IPS DF 6.9 (cell line): ENCODE measurements at places on chromosomes 1 and 21.

DNA sequence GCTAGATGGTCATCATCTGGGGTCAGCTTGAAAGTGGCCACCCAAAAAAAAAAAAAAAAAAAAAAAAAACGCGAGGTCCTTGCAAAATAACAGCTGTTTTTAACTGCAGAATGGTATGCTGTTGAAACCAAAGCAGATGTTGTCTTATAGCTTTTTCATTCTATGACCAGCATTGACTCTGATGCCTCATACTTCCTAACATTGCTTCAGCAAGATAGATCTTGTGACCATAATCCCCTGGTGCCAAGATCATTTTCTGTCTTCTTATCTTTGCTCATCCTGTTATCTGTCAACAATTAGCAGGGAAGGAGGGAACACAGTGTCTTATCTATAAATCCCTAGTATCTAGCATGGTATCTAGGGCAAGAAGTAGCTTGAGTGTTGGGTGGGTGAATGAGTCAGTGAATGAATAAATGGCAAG is 181.5 kb downstream of the PLPP3 start:
- H3K27me3 ChIP-seq = no peaks in the 10 kb centered on the region
- no peaks in the 10 kb centered on the region for H3K4me1 ChIP-seq
- no peaks in the 10 kb centered on the region for H3K36me3 ChIP-seq
- DNase-seq = no peak
- H3K27ac ChIP-seq = no peak overlapping the region

DNA sequence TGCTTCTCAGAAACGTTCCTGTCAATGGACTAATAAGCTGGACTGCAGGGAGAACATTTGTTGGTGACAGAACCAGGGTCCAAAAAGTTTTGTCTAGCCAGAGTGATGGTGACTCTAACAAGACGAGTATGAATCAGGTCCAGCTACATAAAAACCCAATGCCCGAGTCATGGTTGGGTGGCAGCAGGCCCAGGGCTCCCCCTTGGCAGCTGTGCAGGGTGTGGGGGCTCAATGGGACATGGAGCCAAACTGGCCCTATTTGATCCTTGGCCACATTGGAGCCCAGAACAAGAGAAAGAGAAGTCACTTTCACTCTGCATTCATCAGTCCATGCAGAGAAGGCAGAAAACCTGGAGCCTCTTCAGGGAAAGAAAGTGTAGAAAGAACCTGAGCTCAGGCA is 37.9 kb upstream of the TENT5C start:
- H3K27ac ChIP-seq = no peak overlapping the region
- no peak overlapping the region for H3K4me3 ChIP-seq
- H3K4me1 ChIP-seq = no peaks in the 10 kb centered on the region
- H3K27me3 ChIP-seq = no peaks in the 10 kb centered on the region

GRCh38 chr1:119595606-119596005 is 52.5 kb downstream of the ZNF697 start:
- no peak overlapping the region for H3K27ac ChIP-seq
- no peak for DNase-seq
- H3K36me3 ChIP-seq = no peaks in the 10 kb centered on the region
- H3K27me3 ChIP-seq = no peaks in the 10 kb centered on the region
- H3K4me1 ChIP-seq = no peaks in the 10 kb centered on the region

- H3K4me1 ChIP-seq = no peaks in the 10 kb centered on the region
- H3K4me3 ChIP-seq = no peak overlapping the region
Observed at GRCh38 chr1:216212826-216213225, 210.4 kb downstream of the USH2A start.

GRCh38 chr1:1517973-1518620 is 6.1 kb downstream of the ATAD3A start:
- no peak overlapping the region for H3K27ac ChIP-seq
- no peaks in the 10 kb centered on the region for H3K27me3 ChIP-seq
- no peak overlapping the region for H3K4me3 ChIP-seq

DNA sequence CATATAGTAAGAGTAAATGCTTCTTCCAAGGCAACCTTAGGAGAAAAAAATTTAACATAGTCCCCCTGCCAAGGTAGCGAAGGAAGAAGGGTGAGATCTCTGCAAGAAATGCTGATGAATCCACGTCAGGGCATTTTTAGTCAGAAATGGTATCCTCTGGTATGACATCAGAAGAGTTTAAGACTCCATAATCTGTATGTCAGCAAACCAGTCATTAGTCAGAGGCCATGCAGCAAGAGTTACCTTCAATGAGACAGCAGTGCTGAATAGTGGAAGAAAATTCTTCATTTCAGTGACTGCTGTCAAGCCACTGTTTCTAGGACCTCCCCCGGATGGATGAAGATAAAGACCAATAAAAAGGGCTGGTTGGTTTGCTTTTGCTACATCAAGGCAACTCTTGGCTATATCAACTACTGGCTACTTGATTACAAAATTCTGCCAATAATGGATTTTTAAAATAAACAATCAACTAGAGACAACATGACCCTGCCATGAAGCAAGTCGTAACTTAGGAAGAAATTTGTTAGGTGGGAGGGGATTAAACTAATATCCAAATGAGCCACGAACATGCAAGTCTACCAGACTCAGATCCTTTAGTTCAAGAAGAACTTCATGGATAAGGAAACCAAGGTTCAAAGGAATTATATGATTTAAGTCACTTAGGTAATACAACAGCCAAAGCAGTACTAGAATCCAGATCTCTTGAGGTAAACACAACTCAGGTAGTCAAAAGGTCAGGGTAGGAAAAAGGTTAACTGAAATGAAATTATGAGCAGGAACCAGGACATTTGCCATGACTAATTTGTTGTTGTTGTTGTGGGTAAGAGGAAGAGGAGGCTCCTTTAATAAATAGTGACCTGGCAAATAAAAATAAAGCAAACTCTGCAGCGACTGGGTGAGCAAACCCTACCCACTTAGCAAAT is 25.6 kb upstream of the GUCA2A start:
- no peak for DNase-seq
- peaks cover 4% of the 10 kb centered on the region; the same call in 1 of the 2 replicates for H3K36me3 ChIP-seq
- no peaks in the 10 kb centered on the region for H3K27me3 ChIP-seq
- H3K4me1 ChIP-seq = no peaks in the 10 kb centered on the region
- H3K4me3 ChIP-seq = no peak overlapping the region

GRCh38 chr1:55559161-55559611 is 344.0 kb upstream of the USP24 start:
- no peaks in the 10 kb centered on the region for H3K27me3 ChIP-seq
- no peak overlapping the region for H3K27ac ChIP-seq
- no peak for DNase-seq

DNA sequence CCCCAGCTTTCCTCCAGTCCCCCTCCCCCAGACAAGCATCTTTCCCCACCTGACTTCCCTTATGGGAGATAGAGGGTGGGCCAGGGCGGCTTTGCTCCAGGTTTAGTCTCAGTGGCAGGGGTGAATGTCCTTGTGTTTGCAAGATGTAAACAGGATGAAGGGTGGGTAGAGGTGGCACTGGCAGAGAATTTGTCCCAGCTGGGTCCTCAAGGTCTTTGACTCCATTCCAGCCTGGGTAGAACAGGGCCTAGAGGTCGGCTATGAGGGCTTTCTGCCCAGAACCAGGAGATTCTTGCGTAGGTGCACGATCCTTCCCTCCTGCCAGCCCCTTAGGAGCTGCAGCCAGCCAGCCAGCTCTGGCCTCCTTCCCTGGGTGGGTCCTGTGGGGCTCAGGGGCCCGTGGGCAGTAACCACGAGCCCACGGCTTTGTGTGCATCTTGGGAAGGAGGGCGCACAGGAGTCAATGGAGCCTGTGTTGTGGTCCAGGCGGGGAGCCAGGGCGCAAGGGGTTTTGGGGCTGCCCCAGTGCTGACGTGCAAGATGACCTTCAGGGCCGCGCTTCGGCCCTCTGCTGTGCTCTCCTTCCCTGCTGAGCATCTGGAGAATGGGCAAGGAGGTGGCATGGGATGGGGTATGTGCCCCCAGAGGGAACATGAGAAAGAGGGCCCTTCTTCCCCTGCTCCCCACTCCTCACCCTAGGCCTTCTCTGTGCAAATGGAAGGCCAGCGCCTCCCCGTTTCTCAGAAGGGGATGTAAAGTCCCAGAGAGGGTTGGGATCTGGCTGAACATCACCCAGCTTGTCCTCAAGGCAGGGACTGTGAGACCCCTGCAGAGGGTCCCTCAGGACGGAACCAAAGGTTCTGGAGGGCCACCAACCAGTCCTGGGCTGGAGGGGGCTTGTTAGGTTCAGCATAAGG is 15.7 kb downstream of the POU3F1 start:
- no peaks in the 10 kb centered on the region for H3K27me3 ChIP-seq
- no peak overlapping the region for H3K4me3 ChIP-seq
- H3K4me1 ChIP-seq = peaks cover 15% of the 10 kb centered on the region
- DNase-seq = no peak

- no peaks in the 10 kb centered on the region; the same call in 1 of the 2 replicates for H3K36me3 ChIP-seq
- no peak overlapping the region for H3K4me3 ChIP-seq
- H3K27ac ChIP-seq = no peak overlapping the region
- no peaks in the 10 kb centered on the region for H3K27me3 ChIP-seq
Observed at GRCh38 chr1:151210830-151211229, 12.5 kb downstream of the PIP5K1A start.

DNA sequence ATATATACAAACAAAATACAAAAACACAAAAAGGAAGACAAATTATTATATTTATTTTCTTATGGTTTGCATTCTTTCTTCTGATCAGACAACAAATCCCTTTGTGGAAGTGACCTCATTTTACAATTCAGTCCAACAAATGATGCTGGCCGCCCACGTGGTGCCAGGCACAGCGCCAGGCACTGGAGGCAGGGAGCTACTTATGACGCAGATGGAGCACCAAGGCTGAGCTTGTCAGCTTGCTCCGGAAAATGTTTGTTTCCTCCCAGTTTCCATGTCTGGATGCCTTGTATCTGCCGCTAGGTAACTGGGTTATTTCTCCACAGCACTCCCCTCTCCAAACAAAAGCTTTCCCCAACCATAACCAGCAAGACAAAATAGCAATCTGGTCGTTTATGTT is 30.7 kb upstream of the CD34 start:
- no peaks in the 10 kb centered on the region for H3K27me3 ChIP-seq
- H3K27ac ChIP-seq = no peak overlapping the region
- no peak for DNase-seq
- H3K4me3 ChIP-seq = no peak overlapping the region
- H3K4me1 ChIP-seq = no peaks in the 10 kb centered on the region

GRCh38 chr1:111786669-111787207 is 31.0 kb downstream of the DDX20 start:
- H3K27me3 ChIP-seq = no peaks in the 10 kb centered on the region
- 0 out of 2 replicates have a peak, but pooled peaks cover 2% of the 10 kb centered on the region for H3K4me1 ChIP-seq
- H3K27ac ChIP-seq = no peak overlapping the region
- H3K4me3 ChIP-seq = no peak overlapping the region
- no peaks in the 10 kb centered on the region for H3K36me3 ChIP-seq

GRCh38 chr1:10610901-10611600 is 136.3 kb downstream of the PEX14 start:
- H3K36me3 ChIP-seq = no peaks in the 10 kb centered on the region
- H3K4me1 ChIP-seq = peaks cover 5% of the 10 kb centered on the region
- H3K4me3 ChIP-seq = no peak overlapping the region
- no peaks in the 10 kb centered on the region for H3K27me3 ChIP-seq
- no peak for DNase-seq

GRCh38 chr1:44037154-44037553 is 5.9 kb upstream of the SLC6A9 start:
- H3K36me3 ChIP-seq = no peaks in the 10 kb centered on the region
- 0 out of 2 replicates have a peak, but pooled peaks cover 1% of the 10 kb centered on the region for H3K27me3 ChIP-seq
- H3K4me3 ChIP-seq = no peak overlapping the region
- no peak overlapping the region for H3K27ac ChIP-seq
- H3K4me1 ChIP-seq = peaks cover 5% of the 10 kb centered on the region; the same call in 1 of the 2 replicates

DNA sequence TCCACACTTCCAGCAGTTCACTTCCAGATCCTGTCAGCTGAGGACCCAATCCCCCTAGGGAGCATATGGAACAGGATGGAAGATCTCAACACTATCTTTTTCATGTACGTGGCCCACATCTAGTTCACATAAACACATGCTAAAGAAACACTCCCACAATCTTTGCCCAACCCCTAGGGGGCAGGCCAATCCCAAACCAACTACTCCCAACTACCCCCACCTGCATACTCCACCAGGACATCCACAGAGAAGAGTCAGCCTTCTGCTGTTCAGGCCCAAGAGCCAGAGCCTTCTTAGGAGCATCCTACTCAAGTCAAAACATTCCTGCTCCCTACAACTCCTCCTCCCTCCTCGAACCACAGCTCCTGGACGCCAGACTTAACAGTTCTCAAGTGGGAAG is 5.6 kb upstream of the SLC5A9 start:
- DNase-seq = no peak
- H3K36me3 ChIP-seq = no peaks in the 10 kb centered on the region
- H3K4me3 ChIP-seq = no peak overlapping the region
- no peak overlapping the region for H3K27ac ChIP-seq
- H3K27me3 ChIP-seq = no peaks in the 10 kb centered on the region

GRCh38 chr1:46585312-46585938 is 18.6 kb downstream of the MKNK1 start:
- H3K27ac ChIP-seq = no peak overlapping the region

- no peak overlapping the region for H3K4me3 ChIP-seq
- no peaks in the 10 kb centered on the region for H3K4me1 ChIP-seq
- no peaks in the 10 kb centered on the region for H3K36me3 ChIP-seq
- no peak overlapping the region for H3K27ac ChIP-seq
- no peaks in the 10 kb centered on the region for H3K27me3 ChIP-seq
- DNase-seq = no peak
Observed at GRCh38 chr1:85479491-85479890, 14.5 kb upstream of the DDAH1 start.

DNA sequence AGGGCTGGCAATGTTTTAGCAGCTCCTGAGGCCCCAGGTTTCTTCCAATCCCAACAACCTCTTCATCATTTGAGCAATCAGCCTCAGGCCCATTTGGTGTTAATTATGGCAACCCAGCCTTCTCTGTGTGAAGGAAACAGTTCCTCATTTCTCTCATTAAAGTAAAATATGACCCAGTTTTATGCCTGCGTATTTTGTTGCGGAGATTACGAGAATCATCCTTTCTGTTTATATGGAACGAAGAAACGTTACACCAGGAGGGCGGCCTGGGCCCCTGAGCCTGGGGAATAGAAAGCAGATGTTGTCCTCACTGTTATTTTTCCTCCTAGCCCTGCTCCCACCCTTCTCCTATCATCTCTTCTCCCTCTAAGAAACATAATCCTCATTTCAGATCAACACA is 332.2 kb upstream of the USP24 start:
- no peaks in the 10 kb centered on the region for H3K36me3 ChIP-seq
- H3K27me3 ChIP-seq = no peaks in the 10 kb centered on the region
- H3K4me3 ChIP-seq = no peak overlapping the region
- H3K27ac ChIP-seq = no peak overlapping the region
- H3K4me1 ChIP-seq = no peaks in the 10 kb centered on the region

- H3K36me3 ChIP-seq = no peaks in the 10 kb centered on the region
- DNase-seq = no peak
- peaks cover 10% of the 10 kb centered on the region; the same call in 1 of the 2 replicates for H3K4me1 ChIP-seq
- H3K4me3 ChIP-seq = no peak overlapping the region; the same call in 1 of the 2 replicates
- H3K27ac ChIP-seq = no peak overlapping the region
- H3K27me3 ChIP-seq = no peaks in the 10 kb centered on the region
Observed at GRCh38 chr1:169105087-169105433, 1.4 kb upstream of the ATP1B1 start.

- H3K4me3 ChIP-seq = no peak overlapping the region
- peaks cover 16% of the 10 kb centered on the region for H3K36me3 ChIP-seq
- DNase-seq = peak; percentile 39
- H3K4me1 ChIP-seq = no peaks in the 10 kb centered on the region; the same call in none of the 2 replicates
Observed at GRCh38 chr1:21865943-21866706, 54.1 kb downstream of the LDLRAD2 start.

GRCh38 chr1:25161981-25162380 is 70.3 kb downstream of the SYF2 start:
- H3K36me3 ChIP-seq = no peaks in the 10 kb centered on the region
- H3K27ac ChIP-seq = no peak overlapping the region
- no peaks in the 10 kb centered on the region for H3K27me3 ChIP-seq

GRCh38 chr1:220706480-220706879 is 16.3 kb downstream of the C1orf115 start:
- no peaks in the 10 kb centered on the region for H3K36me3 ChIP-seq
- no peak overlapping the region for H3K4me3 ChIP-seq
